ENCODE measurements at places on chromosomes 2 and 18. TPM values are rescaled to one million over a fixed set of nuclear protein-coding genes. Genes with fewer than 3 reads are reported as not detected.

DNA sequence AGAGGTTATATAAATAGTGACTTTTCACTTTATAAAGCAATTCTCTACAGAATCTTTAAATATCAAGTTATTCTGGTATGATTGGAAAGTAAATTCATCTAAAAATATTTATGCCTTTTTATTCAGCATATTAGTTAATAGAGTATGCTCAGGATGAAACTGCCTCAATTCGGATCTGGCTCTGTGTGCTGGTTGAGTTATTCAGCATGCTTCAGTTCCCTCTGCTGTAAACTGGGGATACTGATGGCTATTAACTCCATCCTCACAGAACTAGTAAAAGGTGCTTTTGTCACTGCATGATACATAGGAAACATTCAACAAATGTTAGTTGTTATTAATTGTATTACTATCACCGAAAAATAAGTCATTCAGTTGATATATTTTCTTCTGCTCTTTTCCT is 250.3 kb downstream of the NRXN1 start:
- no peak for DNase-seq

Gene GALNT3
- 14.0 TPM for total RNA-seq

Gene NCKAP5
- 10.6 TPM for total RNA-seq

Gene GAREM1
- 19.7 TPM for total RNA-seq

Data from spinal cord (tissue), 10 donors.